ENCODE measurements at places on chromosomes 7 and 10.

DNA sequence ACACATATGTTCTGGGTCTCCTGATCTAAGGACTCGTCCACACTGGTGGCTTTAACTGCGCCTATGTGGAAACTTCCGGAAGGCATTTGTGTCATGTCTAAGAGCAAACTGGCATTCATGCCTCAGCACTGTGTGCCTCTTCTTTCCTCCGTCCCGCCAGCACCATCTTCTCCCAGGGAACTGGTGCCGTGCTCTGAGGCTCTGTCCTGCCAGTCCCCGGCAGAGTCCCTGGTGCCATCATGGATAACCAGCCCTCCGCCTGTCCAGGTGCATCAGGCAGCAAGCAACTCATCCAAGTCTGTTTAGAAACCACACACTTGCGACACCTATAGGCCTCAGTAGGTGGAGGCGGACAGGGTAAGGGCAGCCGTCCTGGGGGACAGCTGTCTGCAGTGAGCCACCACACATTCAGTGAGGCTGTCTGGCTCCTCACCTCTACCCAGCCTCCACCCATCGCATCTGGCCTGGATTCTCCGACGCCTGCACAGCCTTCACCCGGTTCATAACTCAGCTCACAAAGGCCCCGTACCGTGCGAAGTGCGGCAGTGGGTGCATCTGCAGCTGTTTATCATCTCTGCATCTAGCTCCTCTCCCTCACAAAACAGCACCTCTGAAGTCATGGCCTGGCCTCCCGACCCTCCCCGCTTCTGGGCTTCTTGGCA lies 162.7 kb downstream of the DIP2C start:
- no peak for DNase-seq

DNA sequence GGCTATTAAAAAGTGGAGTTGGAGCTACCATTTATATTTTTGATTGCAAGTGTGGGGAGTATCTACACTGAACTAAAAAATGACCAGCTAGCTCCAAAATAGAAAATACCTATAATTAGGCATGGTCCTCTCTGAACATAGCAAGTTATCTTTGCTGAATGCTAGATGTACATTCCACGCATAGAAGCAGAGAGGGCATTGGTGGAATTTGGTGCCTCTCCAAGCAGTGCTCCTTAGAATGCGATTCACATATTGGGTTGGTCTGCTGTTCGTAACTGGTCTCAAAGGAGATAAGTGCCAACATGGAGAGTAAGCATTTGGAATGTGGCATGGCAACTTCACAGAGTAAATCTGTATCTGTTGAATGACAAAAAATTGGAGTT lies 196.2 kb downstream of the PTN start:
- DNase-seq: peak; percentile 25

DNA sequence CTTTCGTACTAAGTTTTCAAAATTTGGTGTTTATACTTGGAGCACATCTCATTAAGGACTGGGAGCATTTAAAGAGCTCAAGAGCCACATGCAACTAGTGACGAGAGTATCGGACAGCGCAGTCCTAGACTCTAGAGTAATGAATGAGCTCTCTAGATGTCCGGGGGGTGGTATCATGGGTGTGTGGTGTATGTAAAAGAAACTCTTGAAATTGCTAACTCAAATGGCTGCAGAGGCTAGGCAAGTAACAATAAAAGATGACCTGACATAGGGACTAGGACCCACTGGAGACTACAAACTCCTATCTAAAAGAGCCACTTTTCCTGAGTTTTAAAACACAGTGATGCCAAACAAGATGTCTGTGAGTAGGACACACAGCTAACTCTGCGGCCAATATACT lies 14.0 kb downstream of the MYOZ1 start:
- DNase-seq: no peak

GRCh38 chr10:71547312-71547711 lies 150.6 kb downstream of the CDH23 start:
- DNase-seq: no peak

- DNase-seq: peak; percentile 55
These were observed 128.9 kb downstream of the MTPAP start for GRCh38 chr10:30219971-30220751.

DNA sequence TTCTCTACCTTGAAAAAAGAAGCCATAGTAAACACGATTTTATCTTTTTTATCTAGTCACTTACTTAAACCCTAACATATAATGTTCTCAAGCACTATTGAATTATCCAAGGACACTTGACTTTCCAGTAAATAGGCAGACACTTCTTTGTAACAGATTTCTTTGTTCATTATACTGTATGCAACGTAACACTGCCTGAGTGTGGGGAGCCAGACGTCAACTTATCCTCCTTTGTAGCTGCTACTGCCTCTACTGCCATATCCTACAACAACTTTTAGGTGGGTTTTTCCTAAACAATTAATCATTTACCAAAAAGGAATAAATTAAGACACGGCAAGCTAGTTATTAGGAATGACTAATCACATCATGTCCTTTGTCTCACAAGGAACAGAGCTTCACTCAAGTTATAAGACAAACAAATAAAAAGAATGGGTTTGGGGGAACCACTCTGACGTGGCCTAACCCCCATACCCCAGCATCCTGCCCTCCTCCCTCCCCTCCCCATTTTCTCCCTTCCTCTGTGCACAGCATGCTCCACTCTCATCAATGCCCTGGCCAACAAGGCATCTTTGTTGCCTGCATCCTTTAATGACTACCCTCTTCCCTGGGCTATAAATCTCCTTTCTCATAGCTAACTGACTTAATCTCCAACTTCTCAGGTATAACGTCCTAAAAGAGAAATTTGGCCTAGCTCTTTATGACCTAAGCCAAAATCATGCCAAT lies 43.3 kb downstream of the DOCK4 start:
- no peak for DNase-seq

DNA sequence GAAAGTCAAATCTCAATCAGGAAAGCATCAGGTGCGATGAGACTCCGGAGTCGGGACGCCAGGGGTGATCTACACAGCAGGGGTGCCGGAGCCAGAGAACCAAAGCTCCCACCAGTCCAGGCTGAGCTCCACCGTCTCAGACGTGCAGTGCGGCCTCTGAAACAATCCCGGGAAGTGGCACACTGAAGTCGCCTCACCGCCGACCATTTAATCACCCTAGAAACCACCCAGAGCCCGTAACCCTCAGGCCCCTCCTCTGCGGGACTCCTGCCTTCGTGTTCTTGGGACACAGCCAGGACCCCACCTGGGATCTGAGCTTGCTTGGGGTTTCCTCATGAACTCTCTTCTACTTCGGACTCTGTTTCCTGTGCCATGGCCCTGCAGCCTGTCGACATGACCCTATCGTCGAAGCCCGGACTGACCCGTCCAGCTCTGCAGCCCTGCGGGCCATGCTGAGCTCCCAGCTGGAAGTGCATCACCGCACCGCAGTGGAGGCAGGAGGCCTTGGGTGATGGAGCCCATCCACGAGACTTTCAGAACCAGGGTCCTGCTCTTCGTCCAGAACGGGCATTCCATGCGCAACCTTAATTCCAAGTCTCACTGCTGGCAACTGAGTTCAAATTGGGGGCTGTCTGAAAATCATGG lies 266.4 kb downstream of the PTPRN2 start:
- DNase-seq: no peak

- DNase-seq: no peak
These were observed 571 bp upstream of the PRKAR2B start for GRCh38 chr7:107043921-107044346.

GRCh38 chr10:61721431-61721830 lies 58.7 kb downstream of the CABCOCO1 start:
- no peak for DNase-seq

DNA sequence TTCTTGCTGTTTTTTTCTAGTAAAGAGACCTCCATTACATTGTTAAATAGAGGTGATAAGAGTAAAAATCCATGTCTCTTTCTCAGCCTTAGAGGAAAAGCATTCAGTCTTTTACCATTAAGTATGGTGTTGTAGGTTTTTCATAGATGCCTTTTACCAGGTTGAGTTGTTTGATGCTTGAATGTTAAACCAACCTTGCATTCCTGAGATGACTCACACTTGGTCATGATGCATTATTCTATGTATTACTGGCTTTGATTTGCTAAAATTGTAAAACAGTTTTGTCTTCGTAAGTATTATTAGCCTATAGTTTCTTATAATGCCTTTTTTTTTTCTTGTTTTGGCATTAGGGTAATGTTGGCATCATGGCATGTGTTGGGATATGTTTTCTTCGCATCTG lies 90.0 kb downstream of the ANKRD61 start:
- peak; percentile 15 for DNase-seq

- DNase-seq: peak; percentile 98
These were observed 271.0 kb downstream of the MAD1L1 start for GRCh38 chr7:1961701-1962276.

DNA sequence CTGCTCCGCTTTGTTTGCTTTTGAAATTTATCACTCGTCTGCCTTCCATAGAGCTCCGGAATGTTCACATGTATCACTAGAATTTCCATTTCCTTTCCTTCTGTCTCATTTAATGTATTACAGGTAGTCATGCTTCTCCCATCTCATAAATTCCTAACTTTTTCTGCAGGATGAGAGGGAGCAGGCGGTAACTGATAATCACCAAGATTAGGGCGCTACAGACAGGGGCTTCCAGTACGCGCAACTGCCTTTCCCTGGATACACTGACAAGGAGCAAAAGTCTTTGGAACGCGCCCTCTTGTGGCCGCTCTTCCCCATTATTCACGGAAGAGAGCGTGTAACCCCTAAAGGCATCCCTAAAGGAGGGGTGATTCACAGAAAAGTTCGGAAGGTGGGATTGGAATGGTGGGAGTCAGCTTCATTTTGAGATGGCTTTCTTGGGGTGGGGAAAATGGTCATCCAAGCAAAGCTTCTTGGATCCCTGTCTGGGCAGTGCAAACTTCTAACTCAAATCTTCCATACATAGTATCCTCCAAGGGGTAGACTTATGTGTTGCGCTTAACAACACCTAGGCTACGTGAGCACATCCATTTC lies 6.5 kb downstream of the INHBA start:
- peak; percentile 88 for DNase-seq

GRCh38 chr10:79020605-79021004 lies 48.2 kb upstream of the ZMIZ1 start:
- DNase-seq: no peak

DNA sequence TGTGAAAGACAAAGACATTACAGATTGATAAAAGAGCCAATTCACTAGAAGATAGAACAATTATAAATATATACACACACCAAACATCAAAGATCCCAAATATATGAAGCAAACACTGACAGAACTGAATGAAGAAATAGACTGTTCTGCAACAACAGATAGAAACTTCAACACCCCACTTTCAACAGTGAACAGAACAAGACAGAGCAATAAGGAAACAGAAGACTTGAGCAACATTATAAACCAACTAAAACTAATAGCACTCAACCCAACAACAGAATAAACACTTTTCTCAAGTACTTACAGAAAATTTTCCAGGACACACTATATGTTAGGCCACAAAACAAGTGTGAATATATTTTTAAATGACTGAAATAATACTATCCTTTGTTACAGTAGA lies 10.9 kb downstream of the CDCA7L start:
- no peak for DNase-seq

DNA sequence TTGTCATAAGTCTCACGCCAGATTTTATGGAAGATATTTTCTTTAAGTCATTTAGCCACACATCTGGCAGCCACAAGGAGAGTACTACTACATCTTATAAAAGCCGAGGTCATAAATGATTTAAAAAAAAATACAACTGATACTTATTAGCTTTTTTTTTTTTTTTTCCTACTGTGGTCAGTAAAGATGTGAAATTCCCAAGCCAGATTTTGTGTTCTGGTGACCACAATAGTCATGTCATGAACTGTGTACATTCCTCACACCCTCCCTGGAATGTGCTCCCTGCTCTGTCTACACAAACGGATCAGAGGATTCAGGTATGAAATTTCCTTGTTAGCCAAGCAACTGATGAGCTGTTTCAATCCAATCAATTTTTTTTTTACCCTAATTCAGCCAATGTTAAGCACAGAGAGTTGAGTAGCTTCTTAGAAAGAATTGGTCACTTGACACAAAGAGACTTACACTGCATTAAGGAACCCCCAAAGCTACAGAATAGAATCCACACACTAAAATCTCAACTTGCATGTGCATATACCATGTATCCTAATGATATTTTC lies 54.7 kb downstream of the CHRM2 start:
- peak; percentile 76 for DNase-seq

GRCh38 chr7:75971961-75972763 lies 22.2 kb downstream of the TMEM120A start:
- DNase-seq: no peak

- no peak for DNase-seq
These were observed 131.0 kb upstream of the PALS2 start for GRCh38 chr7:24442170-24442777.

DNA sequence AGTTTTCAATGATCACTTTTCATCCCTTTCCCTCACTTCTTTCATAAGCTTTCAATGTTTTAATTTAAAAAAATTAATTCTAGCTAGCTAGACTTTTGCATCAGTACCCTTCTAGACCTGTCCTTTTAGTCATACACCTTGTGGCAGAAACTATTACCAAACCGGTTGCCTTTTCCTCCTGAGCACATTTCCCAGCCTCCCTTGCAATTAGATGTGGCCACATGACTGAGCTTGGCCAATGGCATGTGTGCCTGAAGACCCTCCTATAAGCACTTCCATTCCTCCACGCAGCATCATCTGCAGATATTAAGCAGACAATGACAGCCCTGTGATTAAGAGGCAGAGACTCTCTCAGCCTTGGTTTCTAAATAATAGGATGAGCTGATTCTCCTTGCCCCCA lies 12.3 kb downstream of the DKK1 start:
- no peak for DNase-seq

- no peak for DNase-seq
These were observed 7.6 kb downstream of the TMEM184A start for GRCh38 chr7:1548438-1548831.

DNA sequence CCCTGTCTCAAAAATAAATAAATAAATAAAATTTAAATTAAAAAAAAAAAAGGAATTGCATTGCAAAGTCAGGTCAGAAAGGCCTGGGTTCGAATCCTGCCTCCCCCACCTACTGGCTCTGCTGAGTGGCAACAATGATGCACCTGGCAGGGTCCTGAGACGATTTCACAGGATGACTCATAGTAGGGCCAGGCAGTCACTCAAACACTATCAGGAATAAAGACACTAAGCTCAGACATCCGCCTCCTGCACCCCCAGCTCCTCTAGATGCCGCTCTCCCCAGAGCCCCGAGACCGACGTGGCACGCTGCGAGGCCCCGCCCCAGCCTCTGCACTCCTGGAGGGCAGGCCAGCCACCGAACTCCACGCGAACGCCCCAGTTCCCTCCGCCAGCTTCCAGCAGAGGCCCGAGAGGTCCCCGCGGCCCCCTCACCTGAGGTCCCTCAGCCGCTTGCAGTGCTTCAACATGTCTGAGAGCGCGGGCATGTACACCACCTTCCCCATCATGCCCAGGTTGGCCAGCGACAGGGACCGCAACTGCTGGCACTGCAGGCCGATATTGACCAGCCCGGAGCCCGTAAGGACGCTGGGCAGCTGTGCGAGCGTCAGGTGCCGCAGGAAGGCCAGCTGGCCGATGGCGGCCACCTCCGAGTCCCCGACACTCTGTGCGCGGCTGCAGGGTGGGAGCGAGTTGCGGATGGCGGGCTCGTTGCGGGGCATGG lies 76.6 kb upstream of the TNRC18 start:
- DNase-seq: no peak

DNA sequence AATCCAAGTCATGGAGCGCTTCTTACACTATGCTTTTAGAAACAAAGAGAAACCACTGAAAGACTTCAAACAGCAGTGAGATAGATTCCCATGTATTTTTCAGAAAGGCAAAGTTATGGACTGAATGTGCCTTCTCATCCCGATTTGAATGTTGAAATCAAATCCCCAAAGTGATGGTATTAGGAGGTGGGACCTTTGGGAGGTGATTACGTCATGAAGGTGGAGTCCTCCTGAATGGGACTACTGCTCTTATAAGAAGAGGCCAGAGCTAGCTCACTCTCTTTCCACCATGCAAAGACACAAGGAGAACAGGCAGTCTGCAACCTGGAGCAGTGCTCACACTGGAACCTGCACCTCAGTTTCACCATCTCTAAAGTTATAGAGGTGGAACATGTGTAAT lies 1279.8 kb downstream of the GATA3 start:
- DNase-seq: no peak

Data from fibroblast of upper back skin (primary cell).